SW480 (cell line): ENCODE measurements at places on chromosomes 6 and 20.
A peak's percentile ranks its signal among the peaks of the same experiment; 100 is the strongest.

- no peak for DNase-seq
Observed at GRCh38 chr6:4802312-4802935, 26.2 kb downstream of the CDYL start.

DNA sequence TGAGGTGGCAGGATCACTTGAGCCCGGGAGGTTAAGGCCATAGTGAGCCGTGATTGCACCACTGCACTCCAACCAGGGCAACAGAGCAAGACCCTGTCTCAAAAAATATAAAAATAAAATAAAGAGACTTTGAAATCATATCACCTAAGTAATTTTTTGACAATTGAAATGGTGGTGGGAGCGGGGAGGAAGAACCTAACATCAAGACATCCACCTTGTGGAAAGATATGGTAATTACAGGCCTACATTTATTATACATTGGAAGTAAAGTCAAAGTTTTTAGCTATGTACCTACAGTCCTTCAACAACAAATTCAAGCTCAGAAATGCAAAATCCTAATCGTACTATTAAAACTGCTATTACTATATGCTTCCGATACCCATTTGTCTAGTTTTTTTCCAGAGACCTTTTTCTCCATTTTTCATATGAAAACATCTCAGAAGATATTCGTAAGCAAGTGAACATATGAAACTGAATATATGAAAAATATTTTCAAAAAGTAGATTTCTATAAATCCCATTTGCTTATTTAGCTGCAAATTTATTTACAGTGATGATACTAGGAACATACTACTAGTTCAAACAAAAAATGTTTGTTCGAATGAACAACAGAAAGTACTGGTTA is 83.3 kb downstream of the SYCP2 start:
- DNase-seq = peak; percentile 69

DNA sequence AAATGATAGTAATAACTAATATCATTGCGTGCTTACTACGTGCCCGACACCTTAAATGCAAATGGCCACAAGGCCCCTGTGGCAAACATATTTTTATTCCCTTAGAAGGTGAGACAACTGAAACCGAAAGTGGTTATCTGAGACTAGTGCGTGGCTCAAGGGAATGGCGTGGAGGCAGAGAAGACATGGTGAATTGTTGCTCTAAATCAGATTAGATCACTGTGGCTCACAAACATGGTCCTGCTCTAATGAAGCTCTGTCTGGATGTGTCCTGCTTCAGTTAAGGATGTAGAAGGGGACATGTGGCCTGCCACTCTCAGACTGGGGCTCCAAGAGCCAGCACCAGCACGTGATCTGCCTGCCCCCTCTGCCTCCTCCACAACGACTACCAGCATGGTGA is 124.2 kb upstream of the GMDS start:
- no peak for DNase-seq

- no peak for DNase-seq
Observed at GRCh38 chr6:166904101-166904746, 52.1 kb downstream of the RNASET2 start.

DNA sequence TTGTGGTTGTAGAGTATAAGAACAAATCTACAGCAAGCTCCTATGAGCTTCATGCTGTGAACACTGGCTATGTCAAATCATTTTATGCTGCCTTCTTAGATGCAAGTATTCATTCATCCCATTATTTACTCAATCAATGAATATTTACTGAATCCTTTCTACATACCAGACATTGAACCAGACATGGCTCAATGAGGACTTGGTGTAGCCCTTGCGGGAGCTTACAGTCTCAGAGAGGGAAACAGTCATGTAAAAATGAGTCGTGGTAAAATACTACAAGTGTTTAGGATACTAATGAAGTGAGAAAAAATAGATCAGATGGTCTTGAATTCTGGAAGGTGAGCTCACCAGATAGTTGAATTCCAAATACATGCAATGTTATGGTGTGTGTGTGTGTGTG is 44.8 kb upstream of the ENPP1 start:
- DNase-seq = no peak

DNA sequence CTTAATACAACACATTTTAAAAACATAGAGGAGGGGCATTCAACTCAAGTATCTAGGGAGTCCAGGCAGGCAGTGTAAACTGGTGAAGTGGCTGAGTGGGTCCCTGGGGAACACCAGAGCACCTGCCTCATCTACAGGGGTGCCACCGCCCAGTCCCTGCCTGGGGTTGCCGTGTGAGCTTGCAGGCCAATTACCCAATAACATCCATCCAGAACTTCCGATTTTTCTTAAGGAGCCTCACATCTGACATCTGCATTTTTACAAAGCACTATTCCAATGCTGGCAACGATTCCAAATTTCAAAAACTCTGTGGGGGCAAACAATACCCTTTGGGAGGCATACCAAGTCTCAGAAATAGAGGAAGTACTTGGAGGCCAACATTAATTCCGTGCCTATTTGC is 288.4 kb upstream of the TSHZ2 start:
- no peak for DNase-seq

- DNase-seq = no peak
Observed at GRCh38 chr6:156880913-156881312, 103.7 kb downstream of the ARID1B start.

DNA sequence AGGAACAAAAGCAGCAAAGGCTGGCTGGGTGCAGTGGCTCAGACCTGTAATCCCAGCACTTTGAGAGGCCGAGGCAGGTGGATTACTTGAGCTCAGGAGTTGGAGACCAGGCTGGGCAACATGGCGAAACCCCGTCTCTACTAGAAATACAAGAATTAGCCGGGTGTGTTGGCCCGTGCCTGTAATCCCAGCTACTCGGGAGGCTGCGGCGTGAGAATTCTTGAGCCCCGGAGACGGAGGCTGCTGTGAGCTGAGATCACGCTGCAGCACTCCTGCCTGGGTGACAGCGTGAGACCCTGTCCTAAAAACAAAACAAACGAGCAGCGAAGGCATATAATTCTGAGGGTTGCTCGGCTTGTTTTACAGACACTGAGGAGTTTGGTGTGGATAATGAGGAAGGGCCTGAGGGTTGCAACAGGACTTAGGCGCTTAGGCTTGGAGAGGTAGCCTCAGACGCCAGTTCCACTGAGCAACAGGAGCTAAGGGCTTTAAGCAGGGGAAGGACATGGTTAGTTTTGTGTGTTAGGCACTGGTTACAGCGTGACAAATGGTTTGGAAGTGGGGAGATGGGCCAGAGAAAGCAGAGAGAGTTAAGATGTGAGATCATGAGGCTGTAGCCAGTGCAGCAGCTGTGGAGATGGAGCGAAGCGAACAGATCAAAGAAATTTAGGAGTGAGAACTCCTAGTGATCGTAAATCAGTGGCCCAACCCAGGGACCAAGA is 1.2 kb downstream of the MYH7B start:
- DNase-seq = no peak

GRCh38 chr6:35061102-35061615 is 80.0 kb downstream of the TCP11 start:
- no peak for DNase-seq

GRCh38 chr6:317448-318144 is 25.3 kb downstream of the DUSP22 start:
- no peak for DNase-seq

- DNase-seq = no peak
Observed at GRCh38 chr6:93677264-93677965, 258.1 kb upstream of the EPHA7 start.

DNA sequence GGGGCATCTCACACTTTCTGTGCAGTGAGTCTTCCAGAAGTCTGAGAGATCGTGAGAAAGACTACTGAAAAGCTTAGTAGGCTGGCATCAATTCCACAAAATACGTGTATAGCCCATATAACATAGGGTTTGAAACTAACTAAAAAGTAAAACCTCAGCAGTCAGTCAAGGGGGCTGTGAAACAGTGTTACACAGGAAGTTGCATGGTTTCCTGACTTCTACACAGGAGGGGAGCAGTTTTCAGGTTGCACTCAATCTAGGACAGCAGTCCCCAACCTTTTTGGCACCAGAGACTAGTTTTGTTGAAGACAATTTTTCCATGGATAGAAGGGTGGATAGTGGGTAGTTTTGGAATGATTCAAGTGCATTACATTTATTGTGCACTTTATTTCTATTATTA is 4.7 kb upstream of the LY86 start:
- DNase-seq = no peak

GRCh38 chr6:44659726-44660125 is 272.2 kb downstream of the CDC5L start:
- no peak for DNase-seq

- DNase-seq = no peak
Observed at GRCh38 chr20:22687676-22688349, 103.4 kb upstream of the FOXA2 start.

DNA sequence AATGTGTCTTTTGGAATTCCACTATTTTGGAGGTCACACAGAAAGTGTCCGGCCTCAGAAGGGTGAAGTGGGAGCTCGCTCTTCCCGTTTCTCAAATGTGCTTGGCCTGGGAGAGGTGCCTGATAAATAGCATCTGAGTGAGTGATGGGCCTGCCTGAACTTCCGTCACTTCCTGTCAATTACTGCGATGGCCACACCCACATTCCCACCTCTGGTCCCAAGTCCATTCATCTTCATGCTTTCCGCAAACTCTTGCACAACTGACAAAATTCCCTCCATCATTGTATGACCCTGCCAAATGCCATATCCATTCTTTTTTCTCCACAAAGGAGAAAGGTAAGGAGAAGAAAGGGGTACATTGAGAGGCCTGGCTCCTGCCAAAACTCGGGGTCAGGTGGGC is 169.0 kb downstream of the QKI start:
- no peak for DNase-seq

- DNase-seq = no peak
Observed at GRCh38 chr6:15365273-15365687, 119.4 kb downstream of the JARID2 start.

- DNase-seq = peak; percentile 11
Observed at GRCh38 chr6:131782764-131783163, 25.1 kb upstream of the ENPP1 start.

DNA sequence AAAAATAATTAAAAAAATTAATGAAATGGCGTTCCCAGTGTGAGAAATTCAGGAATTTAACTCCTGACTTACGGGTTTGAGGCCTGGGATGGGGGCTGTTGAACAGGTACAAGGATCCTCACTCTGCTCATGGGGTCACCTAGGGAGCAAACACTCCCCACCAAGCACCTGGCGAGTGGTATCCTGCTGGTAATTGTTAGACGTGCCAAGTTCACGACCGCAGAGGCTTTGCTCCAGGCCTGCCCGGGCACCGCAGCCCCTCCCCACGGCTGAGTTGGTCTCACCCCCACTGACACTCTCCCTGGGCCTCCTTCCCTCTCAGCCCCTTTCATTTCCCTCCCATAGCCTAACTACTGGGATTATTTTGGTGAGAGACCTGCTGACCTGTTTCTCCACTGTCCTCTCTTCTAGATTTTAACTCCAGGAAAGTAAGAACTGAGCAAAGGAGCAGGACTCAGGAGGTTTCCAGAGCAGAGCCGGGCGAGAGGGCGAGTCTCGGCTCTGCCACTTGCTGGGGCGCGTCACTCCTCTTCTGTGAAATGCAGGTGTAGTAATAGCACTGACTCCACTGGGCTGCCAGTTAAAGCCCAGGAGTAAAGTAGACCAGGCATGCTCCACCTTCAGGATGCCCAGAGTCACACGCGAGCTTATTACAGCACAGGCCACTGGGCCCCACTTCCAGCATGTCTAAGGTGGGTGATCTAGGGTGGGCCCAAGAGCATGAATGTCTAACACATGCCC is 22.8 kb downstream of the BMP7 start:
- peak; percentile 57 for DNase-seq

DNA sequence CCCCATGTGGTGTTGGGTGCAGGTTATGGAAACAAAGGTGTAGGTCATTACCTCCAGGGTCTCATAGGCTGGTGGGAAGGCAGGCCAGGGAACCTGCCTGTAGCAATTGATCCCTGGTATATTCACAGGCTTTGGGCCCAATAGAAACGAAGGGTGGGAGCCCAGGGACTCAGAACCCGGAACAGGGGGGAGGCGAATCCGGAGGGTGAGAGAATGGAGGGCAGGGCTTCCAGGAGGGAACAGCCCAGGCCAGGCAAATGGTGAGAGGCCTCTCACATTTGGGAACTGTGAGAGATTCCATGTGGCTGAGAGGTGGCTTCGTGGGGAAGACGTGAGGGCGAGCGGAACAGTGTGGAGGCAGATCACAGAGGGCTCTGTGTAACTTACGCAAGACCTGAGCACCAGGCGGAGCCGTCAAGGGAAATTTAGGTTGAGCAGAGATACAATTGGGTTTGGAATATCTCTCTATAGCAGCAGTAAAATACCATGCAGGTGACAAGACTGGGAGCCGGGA is 267.1 kb downstream of the ERMARD start:
- no peak for DNase-seq

GRCh38 chr6:95127261-95127660 is 450.1 kb upstream of the MANEA start:
- DNase-seq = no peak

- DNase-seq = no peak
Observed at GRCh38 chr6:41551086-41551700, 5.0 kb downstream of the FOXP4 start.

GRCh38 chr20:62697468-62697912 is 11.1 kb upstream of the NTSR1 start:
- peak; percentile 85 for DNase-seq

- DNase-seq = no peak
Observed at GRCh38 chr6:28200020-28200419, 25.1 kb upstream of the ZSCAN9 start.

DNA sequence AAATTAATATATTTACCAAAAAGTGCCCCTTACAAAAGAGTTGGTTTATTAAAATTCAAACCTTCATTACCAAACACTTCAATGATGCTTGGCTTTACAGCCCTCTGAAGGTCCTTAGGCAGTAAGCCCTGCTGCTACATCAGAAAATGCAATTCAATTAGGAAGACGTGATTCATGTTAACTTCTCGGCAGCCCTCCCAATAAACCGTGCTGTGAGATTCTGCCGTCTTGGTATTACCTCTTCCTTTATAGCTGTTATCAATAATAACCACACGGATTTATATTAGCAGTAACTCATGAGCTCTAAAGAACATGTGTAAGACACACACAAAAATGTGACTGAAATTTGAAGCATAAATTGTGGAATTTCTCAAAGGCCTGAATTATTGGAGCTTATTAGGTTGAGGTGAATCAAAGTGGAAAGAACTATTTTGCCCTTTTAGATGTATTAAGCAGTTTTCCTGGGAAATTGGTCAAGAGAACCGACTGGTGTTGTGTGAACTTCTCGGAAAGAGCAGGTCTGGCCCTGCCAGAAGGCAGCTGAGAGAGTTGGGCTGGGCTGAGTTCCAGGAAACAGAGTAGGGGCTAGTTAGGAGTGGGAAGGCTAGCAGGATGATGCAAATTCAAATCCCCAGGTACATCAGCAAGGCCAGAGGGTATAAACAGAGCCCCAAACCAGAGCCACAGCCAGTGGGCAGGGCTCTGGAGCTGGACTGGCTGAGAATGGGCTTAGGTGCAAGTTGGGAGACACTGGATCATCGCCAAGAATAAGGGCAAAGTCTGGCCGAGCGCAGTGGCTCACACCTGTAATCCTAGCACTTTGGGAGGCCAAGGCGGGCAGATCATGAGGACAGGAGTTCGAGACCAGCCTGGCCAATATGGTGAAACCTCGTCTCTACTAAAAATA is 33.1 kb downstream of the FGD2 start:
- no peak for DNase-seq

- no peak for DNase-seq
Observed at GRCh38 chr6:43286456-43286979, 11.5 kb upstream of the SLC22A7 start.
